Peyer's patch (tissue), 4 donors: ENCODE measurements at places on chromosomes 7 and 10.

DNA sequence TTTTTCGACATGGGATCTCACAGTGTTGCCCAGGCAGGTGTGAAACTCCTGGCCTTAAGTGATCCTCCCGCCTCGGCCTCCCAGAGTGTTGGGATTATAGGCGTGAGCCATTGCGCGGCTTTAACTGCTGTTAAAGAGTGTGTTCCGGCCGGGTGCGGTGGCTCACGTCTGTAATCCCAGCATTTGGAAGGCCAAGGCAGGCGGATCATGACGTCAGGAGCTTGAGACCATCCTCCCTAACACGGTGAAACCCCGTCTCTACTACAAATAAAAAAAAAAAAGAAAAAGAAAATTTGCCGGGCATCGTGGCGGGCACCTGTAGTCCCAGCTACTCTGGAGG, 1.1 kb downstream of the RABGEF1 start:
- DNase-seq = no peak

DNA sequence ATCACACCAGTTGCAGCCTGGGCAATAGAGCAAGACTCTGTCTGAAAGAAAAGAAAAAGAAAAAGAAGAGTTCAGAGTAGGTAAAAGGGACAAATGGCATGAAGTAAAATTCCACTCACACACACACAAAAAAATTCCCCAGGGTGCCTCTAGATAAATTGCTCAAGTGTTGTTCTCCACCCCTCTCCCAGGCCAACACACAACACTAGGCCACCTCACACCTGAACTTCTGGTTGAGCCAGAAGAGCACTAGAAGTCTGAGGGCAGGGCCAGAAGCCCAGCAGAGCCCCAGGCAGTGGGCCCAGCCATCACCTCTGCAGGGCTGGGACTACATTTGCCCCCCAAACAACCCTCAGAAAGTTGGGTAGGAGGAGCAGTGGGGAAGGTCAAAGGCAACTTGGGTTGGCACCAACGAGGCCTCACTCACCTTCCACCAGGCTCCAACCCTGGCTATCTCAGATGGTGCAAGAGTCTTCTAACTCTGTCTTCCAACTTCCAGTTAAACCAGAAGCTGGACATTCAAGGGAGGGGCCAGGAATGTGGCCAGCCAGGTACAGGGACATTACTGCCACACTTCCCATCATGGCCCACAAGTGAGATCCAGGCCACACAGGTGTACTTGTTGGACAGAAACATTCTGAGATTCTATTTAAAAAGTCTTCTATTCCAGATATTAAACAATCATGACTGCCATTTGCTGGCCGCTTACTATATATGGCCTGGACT, 25.6 kb upstream of the DLX6 start:
- DNase-seq = no peak

DNA sequence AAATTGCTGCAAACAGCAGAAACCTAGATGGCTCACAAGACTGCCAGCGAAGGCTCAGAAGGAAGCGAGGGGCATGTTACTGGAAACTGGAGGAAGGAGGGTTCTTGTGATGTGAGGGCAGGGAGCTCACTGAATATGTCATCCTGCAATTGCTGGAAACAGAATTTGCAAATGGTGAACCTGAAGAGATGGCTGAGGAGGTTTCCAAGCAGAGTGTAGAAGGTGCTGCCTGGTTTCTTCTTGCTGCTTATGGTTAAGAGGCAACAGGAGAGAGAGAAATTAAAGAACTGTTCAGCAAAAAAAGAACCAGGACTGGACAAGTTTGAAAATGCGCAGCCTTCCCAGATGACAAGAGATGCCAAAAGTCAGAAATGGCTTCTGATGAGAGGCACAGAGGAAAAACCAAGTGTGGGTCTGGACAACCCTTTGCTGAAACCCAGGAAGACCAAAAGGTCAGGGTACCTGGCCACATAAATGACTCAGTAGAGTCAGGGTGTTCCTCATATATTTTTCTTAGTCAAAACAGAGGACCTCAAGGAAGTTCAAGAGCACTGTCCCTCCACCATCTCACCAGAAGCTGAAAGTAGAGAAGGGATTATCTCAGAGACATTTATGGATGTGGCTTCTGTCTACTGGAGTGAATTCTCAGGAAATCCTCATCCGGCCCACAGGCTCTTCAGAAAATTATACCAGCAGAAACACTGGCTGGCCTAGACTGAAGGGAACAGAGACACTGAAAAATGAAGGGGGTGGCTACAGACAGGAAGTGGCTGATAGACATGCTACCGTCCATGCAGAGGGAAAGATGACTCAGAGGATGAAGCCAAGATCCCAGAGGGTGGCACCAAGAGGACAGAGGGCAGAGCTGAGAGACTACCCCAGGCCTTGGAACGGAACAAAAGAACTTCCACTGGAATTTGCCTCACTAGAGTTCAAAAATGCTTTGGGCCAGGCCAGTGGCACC, 10.1 kb downstream of the PAPOLB start:
- no peak for DNase-seq

DNA sequence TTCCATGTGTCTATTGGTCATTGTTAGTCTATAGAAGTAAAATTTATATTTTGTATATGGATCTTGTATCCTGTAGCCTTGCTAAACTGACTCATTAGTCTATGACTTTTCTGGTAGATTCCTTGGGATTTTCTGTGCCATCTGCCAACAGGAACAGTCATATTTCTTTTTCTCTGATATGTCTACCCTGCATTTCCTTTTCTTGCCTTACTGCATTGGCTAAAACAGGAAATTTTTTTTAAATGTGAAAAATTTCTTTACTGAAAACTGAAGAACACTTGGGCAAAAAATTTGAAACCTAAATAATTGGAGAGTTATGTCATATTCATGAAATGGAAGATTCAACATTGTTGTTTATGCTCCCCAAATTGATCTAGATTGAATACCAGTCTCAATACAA, 67.5 kb downstream of the AMZ1 start:
- no peak for DNase-seq

DNA sequence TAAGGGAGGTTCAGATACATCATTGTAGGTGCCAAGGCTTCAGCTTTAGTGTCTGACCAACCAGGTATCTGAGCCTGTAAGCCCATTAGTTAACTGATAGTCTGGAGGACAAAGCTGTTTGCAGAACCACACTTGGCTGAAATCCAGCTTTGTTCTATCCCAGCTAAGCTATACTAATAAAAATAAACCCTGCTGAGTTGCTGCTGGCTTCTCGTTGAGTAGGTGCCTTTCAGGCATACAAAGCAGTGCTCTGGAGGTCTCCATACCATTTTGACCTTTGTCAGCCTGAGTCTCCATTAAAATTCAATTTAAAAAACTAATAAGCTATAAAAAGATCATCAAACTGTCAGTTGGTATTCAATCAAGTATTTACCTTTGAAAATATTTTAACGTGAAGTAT, 22.0 kb downstream of the CDCA7L start:
- no peak for DNase-seq

- no peak for DNase-seq
These were observed 60.0 kb downstream of the VSTM4 start for GRCh38 chr10:49055221-49055849.

DNA sequence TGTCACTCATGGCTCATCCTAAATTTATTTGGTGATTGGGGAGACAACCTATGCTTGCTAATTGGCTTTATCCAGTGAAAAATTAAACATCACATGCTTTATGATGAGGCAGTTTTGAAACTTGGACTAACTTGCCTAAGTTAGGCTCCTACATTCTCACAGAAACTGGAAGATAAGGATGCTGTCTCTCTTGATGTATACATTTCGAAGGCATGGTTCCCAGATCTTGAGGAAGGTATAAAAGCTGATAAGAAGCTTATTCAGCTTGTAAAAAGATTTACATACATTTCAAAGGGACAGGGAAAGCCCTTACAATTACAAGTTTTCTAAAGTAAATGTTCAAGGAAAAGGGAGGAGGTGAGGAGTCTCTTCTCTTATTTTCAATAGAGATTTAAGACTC, 561.7 kb downstream of the IPMK start:
- no peak for DNase-seq

DNA sequence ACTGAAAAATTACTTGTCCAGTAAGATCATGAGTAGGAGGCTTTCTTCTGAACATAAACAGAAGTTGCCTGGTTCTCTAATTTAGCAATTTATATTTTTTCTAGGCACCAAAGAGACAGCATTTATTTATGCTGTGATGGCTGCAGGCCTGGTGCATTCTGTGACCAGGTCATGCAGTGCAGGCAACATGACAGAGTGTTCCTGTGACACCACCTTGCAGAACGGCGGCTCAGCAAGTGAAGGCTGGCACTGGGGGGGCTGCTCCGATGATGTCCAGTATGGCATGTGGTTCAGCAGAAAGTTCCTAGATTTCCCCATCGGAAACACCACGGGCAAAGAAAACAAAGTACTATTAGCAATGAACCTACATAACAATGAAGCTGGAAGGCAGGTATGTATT, 2.8 kb downstream of the WNT16 start:
- no peak for DNase-seq

DNA sequence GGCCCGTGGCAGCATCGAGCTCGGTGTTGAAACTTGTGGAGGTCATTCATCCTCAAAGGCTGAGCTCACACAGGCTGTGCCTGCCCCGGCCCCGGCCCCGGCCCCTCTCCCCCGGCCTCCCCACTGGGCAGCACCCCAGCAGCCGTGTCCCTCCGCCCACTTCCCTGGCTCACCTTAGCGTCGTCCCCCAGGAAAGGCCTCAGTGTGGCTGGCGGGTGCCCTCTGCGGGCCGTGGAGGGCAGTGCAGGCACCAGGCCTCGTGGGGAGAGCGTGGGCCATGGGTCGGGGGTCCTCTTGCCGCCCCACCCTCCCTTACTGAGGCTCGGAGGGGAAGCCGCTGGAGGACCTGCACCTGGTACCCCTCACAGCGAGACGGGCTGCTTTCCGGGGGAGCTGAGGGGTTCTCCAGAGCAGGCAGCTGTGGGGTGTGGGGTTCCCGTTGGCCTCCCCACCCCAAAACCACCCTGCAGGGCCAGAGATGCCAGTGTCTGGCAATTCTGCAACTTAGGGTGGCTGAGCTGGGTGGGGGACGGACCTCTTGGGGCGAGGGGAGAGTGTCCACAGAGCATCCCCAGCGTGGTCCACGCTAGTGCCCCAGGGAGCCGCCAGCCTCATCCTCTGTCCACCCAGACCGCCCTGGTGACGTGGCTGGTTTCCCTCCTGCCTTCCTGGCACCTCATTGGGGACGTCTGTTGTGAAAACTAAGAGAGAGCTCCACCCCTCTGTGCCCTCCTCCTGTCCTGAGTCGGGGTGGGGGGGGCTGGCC, 44.2 kb upstream of the DPYSL4 start:
- peak; percentile 62 for DNase-seq

GRCh38 chr7:116280803-116281202, 70.5 kb downstream of the TES start:
- DNase-seq = no peak

DNA sequence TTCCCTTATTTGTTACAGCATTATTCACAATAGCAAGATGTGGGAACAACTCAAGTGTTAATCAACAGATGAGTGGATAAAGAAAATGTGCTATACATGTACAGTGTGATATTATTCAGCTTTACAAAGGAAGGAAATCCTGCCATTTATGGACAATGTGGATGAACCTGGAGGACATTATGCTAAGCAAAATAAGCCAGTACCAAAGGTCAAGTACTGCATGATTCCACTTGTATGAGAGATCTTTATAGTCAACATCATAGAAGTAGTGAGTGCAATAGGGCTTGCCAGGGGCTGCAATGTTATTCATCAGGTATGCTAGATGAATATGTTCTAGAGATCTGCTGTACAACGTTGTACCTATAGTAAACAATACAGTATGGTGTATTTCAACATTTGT, 138.5 kb upstream of the AGR3 start:
- no peak for DNase-seq

- no peak for DNase-seq
These were observed 34.8 kb downstream of the VOPP1 start for GRCh38 chr7:55537458-55537990.

GRCh38 chr10:94183666-94184264, 179.0 kb downstream of the NOC3L start:
- DNase-seq = no peak

DNA sequence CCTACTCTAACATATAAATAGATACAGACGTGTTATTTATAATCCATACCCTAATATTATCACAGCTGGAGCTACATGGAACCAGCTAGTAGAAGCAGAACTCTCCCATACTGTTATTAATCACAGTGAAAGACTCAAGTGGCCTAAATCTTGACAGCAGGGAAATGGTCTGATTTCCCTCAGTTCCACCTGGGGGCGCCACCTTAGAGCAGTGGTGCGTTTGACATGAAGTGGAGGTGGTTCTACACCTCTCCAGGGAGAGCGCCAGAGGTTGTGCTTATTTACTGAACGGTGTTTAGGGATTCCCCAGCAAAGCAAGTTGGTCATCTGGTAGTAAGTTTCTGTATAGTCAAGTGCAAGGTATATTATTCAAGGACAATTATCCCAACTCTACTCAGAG, 17.6 kb downstream of the DNTT start:
- no peak for DNase-seq

GRCh38 chr10:59830601-59831259, 75.6 kb downstream of the CCDC6 start:
- DNase-seq = no peak

- no peak for DNase-seq
These were observed 32.5 kb downstream of the ZFAND4 start for GRCh38 chr10:45640049-45640448.

DNA sequence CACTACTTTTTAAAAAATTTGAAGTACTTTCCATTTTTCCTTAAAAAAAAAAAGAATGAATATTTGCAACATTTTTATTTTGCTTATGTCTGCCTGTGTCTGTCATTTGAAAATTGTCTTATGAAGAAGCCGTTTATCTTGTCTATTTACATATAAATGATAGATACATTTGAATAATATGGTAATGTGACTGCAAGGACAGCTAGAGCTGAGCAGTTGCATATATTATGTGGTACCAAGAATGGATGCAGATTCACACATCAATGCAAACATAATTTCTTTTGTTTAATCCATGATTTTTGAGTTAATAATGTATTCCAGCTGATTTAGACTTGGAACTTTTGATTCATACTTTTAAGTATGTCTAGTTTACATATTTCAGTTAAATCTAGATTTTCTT, 268.0 kb downstream of the CDK14 start:
- no peak for DNase-seq

GRCh38 chr7:112752576-112752975, 37.6 kb downstream of the TMEM168 start:
- DNase-seq = no peak

GRCh38 chr10:26832960-26833359, 27.8 kb downstream of the ABI1 start:
- DNase-seq = no peak

DNA sequence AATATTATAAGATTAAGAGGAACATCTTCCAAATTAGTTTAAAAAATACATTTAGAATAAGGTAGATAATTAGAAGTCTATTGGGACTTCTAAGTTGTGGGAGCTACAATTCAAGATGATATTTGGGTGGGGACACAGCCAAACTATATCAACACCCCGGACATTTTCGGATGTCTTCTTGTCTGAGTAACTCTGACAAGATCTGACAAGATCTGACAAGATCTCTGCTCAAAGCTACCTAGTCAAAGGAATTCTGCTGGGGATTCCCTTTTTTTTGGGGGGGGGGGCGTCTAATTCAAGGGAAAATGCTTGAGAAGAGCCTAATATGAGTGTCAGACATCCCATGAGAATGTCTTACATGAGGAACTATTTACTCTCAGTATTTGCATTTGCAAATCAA, 5.2 kb upstream of the AGMO start:
- no peak for DNase-seq

- DNase-seq = no peak
These were observed 36.9 kb upstream of the GNAI1 start for GRCh38 chr7:80097756-80098155.

GRCh38 chr10:131205556-131205955, 106.0 kb downstream of the TCERG1L start:
- DNase-seq = no peak

GRCh38 chr7:7970237-7970530, 1.6 kb downstream of the GLCCI1 start:
- no peak for DNase-seq
